Inflammatory macrophage (primary cell): ENCODE measurements at places on chromosomes 16 and 17.

DNA sequence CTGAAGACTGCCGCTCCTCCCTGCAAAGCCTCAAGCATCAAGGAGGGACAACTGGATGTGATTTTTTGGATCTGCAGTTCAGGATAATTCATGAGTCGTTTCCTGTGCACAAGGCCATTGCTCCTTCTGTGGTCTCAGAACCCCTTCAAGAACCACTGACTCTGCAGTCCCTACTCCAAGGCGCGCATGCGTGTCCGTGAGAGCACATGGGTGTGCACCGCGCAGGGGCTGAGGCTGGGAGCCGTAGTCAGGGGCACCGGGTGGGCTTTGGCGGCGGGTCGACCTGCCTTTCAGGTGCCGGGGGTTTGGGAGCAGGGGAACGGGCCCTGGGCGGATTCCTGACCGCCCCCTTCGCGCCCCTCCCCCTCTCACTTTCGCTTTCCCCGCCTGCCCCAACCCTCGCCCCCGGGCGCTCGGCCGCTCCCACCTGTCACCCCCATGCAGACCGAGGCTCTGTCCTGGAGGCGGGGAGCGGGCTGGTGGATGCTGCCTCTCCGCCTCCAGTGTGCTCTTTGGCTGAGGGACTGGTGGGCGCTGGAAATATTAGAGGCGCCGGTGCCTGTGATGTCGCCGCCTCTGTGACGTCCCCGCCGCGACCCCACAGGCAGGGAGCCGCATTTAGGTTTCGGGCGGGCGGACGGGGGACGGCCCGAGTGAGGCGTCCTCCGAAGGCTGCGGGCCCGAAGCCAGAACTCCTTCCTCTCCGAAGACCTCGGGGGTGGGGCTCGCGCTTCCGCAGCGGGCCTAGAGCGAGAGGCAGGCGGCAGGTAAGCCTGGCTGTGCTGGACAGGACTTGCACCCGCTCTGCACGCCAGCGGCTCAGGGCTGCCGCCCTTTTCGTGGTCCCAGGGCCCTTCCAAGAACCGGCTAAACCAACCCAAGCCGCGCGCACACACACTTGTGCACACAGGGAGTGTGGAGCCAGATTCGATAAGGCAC, at the start of gene SPATA32:
SPATA32 (minus strand) TSS at position 518 of the 939 bp plus-strand sequence; CDS start at position 440, 78 bp downstream.
- DNase-seq = peak; percentile 11

DNA sequence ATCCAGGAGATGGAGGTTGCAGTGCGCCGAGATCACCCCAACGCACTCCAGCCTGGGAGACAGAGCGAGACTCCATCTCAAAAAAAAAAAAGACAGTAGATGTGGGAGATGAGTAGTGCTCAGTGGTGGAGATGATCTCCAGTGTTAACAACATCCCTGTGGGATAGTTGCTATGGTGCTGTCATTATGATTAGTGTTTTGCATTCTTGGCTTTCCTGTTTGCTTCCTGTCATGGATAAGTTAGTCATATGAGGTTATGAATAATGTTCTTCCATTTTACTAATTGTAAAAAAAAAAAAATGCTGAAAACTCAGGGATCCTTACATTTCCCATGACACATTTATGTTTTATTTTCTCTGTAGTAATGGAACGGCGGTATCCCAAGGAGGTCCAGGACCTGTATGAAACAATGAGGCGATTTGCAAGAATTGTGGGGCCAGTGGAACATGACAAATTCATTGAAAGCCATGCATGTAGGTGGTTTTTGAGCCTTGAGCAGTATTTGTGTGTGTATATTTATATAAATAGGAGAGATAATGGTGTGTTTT, 24.5 kb upstream of the DUSP14 start:
- DNase-seq = no peak

DNA sequence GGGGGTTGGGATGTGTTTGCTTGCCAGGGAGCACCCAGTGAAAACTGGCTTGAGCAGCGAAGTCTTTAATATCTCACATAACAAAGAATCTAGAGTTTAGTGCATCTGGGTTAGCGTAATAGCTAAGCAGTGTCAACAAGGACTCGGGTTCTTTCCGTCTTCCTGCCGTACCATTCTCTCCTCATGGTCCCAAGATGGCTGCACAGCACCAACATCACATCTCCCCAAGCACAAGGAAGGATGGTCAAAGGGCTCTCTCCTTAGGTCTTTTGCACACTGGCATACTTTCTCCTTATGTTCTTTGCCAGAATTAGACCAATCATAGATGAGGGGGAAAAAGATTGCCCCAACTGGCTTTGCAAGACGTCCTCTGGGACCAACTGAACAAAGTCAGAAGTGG, 30.9 kb downstream of the CRISPLD2 start:
- DNase-seq = no peak

DNA sequence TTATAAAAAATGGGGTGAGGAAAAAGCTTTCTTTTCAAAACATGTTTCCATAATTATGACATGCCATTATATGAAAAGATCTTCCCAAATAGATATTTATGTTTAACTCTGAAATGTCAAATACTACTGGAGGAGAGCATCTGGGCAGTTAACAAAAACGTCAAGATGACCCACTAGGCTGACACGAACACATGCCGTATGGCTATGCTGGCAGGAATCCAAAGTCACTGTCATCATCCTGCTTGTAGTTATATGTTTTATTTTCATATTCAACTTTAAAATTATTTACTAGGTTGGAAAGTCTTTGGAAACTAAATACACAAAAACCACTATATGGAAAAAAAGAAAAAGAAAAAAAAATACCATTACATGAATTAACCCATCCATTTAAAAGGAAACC, 27.3 kb downstream of the ANKFY1 start:
- DNase-seq = no peak

DNA sequence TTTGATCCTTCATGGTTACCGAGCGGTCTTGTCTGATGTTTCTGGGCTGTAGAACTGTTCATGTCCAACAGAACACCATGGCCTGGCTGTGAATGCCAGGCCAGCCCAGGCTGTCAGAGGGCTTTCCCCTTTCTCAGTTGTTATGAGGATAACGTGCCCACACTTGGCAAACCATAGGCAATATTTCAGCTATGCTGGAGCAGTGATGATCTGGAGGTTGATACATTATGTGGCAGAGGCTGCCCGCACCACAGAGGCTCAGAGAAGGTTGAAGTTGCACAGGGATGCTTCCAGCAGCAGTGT, 92.9 kb downstream of the C16orf78 start:
- DNase-seq = no peak

DNA sequence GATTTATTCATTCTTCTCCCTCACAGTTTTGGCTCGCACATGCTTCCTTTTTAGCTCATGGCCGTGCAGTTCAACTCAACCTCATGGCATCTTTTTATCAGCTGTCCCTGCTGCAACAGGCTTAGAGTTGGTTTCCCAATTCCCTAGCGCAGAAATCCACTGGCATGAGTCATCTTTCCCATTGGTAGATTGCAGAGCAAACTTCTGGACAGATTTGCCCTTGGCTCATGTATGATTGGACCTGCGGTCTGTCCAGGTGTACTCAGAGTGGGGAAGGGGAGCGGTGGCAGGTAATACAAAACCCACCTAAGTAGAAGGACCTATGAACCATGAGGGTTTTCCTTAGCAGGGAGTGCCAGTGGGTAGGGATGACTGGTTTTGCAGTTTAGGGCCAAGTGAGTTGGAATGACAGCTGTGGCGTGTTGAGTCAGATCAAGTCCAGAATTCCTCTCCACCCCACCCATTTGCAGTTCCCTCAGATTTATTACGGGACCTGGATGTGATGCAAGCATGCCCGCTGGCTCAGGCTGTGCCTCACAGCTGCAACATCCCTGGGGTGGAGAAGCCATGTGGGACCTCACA, 584.7 kb downstream of the WWOX start:
- DNase-seq = no peak

DNA sequence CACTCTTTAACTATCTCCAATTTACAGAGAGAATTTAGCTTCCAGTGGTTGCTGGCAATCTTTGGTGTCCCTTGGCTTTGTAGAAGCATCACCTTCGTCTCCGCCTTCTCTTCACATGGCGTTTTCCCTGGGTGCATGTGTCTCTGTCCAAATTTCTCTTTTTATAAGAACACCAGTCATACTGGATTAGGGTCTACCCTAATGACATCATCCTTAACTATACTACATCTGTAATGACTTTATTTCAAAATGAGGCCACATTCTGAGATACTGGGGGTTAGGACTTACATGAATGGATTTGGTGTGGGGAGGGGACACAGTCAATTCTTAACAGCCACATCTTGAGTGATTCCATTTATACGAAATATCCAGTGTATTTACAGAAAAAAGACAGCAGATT, 22.2 kb downstream of the CACNG4 start:
- no peak for DNase-seq
